ENCODE measurements at places on chromosomes 2 and 18.

DNA sequence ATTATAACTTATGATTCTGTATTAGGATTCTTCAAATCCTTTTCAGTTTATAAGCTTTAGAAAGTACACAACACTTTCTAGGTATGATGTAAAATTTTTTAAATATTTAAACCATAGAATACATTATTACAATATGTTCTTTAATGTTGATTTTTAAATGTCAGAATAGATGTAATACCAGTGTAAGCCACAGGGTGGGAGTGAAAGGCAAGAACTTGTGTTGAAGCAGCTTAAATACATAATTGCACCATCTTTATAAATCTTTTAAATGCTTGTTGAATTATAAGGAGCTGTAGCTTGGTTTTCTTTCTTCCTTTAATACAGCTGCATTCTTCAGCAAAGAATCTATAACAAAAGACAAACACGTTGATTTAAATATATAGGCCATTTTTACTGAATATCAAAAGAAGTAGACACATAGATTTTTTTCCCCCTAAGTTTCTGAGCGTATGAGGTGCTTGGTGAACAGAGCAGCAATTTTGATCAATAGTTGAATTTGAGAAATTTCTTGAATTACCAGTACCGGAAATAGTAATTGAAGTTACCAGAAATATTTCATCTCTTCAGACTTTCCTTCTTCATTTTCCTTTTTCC is 63.0 kb downstream of the TANK start:
- peak; percentile 63 for DNase-seq

DNA sequence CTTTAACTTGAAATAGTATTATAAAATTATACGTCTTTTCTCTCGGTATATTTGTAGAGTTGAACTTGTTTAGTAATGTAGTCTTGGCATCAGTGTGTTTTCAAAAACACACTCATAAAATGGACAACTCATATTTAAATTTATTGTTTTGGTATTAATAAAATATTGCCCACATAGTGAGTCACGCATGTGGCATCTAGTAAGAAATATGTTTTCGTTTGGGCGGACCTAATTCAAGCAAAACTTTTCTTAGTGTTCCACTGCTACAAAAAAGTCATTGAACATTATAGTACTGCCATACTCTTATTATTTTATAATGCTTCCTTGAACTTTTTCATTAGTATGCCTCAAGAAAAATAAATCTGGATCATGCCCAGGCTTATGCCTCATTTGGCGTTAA is 31.1 kb upstream of the FAM237A start:
- DNase-seq: no peak

DNA sequence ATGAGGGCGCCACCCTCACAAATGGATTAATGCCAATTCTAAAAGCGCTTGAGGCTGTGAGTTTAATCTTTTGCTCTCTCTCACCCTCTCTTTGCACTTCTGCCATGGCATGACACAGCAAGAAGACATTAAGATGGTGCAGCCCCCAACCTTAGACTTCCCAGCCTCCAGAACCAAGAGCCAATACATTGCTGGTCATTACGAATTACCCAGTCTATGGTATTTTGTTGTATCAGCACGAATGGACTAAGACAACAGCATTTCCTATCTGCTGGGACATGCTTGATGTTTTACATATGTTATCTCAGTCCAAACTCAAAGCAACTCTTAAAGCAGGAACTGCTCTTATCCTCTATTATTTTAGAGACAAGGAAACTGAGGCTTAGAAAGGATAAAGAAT is 222.9 kb downstream of the STK39 start:
- DNase-seq: no peak

DNA sequence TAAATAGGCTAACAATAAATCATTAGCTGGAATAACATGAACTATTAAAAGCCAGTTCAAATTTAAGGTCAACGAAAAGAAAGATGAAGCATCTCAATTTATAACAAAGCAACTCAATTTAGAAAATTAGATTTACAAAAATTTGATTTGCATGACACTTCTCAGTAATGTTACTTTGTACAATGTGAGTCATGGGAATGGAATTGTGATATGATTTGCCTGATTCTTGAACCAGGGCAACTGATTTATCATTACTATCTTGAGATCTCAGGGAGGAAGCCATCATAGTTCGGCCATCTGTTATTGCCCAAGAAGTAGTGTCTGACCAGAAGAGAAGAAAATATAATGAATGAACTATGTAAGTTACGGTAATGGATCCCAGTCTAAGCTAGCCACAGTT is 193.1 kb downstream of the RIT2 start:
- no peak for DNase-seq

DNA sequence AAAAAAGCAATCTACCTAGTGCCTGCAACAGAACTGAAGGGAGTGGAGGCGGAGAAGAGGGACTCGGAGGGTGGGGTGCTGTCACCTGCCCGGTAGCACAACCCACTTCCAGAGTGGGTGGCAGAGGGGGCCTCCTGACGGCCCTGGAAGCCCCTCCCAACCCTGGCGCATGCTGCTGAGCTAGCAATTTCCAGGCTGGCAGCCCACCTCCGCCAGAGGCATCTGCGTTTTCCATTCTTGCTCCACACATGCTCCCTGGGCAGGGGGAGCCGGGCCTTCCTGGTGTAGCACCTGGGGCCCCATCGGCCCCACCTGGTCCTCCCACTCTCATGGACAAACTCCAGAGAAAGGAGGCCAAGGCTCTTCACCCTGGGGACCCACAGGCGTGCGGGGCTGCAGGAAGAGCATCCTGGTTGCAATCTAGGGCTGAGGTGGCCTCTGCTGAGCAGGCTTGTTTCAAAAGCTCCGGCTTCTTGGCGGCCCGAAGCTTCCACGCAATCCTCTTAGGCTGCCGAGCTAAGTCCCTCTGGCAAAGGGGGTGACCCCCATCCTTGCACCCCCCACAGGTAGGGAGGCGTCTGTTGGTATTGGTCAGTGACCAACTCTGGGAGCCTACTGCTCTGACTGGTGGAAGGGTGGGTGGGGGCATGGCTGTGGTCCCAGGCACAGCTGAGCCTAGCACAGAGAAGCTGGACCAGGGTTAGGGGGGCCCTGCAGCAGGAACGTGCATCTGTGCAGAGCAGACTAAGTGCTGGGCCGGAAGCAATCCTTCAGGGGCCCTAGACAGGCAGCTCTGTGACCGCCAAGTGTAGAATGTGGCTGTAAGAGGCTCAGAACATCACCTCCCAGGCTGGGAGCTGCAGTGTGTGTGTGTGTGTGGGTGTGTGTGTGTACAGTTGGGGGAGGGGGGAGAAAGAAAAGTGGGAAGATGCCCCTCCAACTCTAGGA is 2.6 kb downstream of the HS6ST1 start:
- peak; percentile 9 for DNase-seq

DNA sequence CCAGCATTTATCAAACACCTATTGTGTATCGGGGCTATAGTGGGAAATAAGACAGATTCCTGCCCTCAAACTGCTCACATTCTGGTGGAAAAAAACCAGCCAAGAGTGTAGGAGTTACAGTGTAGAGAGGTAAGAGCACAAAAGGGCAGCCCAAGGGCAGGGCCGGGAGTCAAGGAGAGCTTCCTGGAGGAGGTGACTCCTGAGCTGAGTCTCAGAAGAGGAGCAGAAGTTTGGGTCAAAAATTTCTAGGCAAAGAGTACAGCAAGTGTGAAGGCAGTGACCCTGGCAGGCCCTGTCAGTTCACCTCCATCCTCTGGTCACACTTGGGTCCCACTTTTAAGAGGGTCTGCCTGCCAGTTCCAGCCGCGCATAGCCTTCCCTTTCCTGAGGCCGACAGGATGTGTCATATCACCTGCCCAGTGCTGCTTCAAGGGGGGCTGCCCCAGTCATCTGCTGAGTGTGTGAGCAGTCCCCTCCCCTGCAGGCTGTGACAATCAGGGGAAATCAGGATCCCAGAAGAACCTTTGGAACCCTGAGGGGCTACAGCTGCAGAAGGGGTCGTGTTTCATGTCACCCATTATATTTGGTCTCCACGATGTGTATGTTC is 118.4 kb downstream of the GLI2 start:
- no peak for DNase-seq

DNA sequence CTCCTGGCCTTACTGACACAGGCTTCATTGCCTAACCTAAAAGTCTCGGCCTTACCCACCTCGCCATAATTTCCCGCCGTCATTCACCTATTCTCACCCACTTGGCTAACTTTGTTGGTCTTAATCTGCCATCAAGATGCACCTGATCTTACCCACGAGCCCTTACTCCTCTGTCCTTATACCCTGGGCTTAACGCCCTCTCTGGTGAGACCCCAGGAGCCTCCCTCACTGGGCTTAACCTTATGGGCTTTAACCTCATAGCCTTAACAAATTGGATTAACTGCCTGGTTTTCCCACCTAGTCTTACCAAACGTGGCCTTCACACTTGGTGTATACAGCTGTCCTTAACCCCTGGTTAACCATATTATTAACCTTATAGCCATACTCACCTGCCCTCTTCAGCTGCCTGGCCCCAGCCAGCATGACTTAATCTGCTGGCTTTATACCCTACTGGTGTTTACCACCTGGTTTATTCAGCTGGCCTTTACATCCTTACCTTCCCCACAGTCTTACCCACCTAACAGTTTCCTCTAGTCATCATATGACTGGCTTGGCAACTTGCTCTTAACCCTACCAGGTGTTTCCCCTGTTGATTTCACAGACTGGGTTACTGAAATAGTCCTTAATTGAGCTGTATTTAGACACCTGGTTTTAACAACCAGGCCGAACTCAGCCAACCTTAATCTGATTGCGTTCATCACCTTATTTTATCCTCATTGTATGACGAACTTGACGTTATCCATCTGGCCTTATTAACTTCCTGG is 132.0 kb upstream of the ZSWIM2 start:
- DNase-seq: no peak

- DNase-seq: no peak
Measured at GRCh38 chr2:38492042-38492615, 110.6 kb downstream of the HNRNPLL start.

DNA sequence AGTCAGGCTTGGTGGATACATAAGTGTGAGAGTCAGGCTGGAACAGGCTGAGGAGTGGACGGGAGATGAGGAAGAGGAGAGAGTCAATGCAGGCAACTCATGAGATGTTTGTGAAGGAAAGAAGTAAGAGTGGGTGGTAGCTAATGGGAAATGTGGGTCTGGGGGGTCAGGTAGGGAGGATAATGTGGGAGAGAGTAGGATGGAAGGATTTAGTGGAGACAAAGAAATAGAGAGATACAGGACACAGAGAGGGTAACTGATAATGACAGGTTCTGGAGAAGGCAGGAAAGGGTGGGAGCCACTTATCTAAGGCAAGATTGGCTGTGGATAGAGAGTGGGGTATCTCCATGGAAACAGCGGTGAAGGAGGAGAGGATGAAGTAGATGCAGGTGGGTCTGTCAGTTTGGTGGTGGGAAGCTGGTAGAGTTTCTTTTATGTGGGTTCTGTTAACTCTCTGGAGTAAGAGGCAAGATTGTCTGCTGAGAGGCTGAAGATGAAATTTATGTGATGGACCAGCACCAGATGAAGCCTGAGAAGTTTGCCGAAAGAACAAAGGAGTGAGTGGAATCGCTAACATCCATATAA is 190.6 kb upstream of the SPRED2 start:
- DNase-seq: no peak

GRCh38 chr2:186382932-186383331 is 103.1 kb upstream of the ZC3H15 start:
- DNase-seq: no peak

GRCh38 chr2:135844301-135844895 is 7.4 kb upstream of the LCT start:
- DNase-seq: no peak

GRCh38 chr2:136375017-136375901 is 257.3 kb upstream of the CXCR4 start:
- DNase-seq: no peak

DNA sequence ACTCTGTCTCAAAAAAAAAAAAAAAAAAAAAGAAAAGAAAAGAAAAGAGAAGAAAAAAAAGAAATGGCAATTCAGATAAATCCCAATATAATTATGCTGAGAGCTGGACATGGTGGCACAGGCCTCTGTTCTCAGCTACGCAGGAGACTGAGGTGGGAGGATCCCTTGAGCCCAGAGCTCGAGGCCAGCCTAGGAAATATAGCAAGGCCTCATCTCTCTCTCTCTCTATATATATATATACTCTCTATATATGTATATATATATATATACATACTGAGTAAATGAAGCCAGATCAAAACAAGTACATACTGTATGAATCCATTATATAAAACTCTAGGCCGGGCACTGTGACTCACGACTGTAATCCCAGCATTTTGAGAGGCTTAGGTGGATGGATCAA is 30.6 kb upstream of the MYCN start:
- no peak for DNase-seq

DNA sequence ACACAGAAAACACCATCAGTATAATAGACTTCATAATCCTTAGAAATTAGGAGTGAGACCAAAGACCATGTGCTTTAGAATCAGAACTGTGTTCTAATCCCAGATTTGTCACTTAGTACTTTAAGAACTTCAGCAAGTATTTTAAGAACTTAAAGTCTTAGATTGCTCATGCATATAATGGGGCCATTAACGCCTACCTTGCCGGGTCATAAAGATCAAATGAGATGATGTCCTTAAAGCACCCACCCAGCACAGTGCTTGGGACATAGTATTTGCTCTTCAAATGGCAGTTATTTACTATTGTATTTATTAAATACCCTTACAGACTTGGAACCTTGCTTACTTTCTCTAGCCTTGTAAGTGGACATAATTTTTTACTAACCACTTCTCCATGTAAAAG is 156.1 kb downstream of the GREB1L start:
- DNase-seq: no peak

- DNase-seq: no peak
Measured at GRCh38 chr18:11118051-11118766, 31.2 kb downstream of the PIEZO2 start.

DNA sequence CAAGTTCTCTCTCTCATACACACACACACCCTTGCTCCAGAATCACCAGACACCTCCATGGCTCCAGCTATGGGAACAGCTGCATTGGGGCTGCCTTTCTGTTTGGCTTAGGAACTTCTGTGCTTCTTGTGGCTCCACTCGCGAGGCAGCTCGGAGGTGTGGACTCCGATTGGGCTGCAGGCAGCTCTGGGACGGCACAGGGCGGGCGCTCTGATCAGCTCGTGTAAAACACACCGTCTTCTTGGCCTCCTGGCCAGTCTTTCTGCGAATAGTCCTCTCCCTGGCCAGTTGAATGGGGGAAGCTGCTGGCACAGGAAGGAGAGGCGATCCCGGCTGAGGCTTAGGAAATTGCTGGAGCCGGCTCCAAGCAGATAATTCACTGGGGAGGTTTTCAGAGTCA is 22.4 kb downstream of the FOSL2 start:
- DNase-seq: no peak
